ENCODE measurements at places on chromosomes 3 and 15.

DNA sequence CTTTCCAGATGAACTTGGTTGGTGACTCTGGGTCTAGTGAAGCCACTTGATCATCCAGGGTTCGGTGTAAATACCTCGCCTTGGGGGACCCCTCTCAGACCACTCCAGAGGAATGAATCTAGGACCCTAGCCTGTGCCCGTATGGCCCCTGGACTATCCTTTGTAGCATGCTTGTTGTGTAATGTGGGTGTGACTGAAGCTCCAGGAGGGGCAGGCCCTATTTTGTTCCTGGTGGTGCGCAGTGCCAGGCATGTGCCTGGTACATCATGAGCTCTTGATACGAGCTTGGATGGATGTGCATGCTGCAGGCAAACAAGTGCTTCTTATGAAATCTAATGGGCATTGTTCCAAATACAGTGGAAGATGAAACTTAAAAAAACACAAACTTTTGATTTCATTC, 82.8 kb downstream of the EBLN2 start:
- DNase-seq, result no peak

- DNase-seq, result peak; percentile 73
Measured at GRCh38 chr3:125186261-125186787, 26.2 kb downstream of the SLC12A8 start.

GRCh38 chr3:43647331-43648166, 25.7 kb upstream of the ANO10 start:
- DNase-seq, result no peak

DNA sequence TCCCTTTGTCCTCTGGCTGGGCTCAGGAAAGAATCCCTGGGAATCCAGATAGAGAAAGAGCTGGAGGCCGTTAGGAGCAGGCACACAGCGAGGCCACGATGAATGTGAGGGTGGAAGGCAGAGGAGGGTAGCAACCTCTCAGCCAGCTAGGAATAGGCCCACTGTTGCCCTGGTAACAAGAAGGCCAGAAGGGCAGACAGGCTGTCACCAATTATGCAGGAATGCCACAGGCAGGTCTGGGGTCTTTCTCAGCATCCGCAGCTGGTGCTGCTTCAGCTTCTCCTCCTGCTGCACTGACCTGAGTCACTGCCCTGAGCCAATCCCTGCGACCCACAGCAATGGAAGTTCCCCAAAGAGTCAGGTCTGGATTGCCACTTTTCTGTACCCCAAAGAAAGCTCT, 62.8 kb upstream of the C3orf80 start:
- DNase-seq, result no peak

DNA sequence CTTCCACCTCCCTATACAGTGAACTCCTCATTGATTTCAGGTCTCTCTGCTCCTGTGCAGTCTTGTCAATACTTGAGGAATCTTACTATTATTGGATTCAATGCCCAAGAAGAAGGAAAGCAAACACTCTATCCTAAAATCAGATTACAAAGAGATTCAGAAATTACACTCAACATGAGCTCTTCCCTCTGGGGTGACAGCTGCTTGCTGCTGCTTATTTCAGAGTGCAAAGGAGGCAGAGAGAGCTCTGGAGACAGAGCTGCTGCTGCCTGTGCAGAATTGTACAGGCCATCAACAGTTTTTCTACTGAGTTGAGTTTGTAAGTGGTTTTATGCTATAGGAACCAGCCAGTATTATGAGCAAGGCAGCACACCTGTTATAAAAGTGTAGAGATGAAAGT, 7.1 kb downstream of the RYR3 start:
- DNase-seq, result no peak

DNA sequence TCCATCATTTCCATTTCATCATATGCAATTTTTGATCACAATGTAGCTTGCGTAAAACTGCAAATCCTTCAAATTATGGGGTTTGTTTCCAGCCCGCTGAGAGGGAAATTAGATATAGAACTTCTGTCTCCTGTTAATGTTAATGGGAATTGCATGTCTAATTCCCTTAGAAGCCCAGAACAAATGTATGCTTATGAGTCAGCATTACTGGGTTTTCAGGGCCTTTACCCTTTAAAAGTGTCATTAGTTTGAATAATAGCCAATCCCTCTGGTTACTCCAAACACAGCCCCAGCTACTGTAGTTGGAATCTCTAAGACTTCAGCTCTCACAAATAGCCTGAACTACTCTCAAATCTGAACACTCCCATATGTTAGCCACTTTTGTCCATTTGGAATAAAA, 439.4 kb downstream of the C3orf38 start:
- DNase-seq, result no peak

- no peak for DNase-seq
Measured at GRCh38 chr3:177824190-177824786, 627.0 kb upstream of the TBL1XR1 start.

DNA sequence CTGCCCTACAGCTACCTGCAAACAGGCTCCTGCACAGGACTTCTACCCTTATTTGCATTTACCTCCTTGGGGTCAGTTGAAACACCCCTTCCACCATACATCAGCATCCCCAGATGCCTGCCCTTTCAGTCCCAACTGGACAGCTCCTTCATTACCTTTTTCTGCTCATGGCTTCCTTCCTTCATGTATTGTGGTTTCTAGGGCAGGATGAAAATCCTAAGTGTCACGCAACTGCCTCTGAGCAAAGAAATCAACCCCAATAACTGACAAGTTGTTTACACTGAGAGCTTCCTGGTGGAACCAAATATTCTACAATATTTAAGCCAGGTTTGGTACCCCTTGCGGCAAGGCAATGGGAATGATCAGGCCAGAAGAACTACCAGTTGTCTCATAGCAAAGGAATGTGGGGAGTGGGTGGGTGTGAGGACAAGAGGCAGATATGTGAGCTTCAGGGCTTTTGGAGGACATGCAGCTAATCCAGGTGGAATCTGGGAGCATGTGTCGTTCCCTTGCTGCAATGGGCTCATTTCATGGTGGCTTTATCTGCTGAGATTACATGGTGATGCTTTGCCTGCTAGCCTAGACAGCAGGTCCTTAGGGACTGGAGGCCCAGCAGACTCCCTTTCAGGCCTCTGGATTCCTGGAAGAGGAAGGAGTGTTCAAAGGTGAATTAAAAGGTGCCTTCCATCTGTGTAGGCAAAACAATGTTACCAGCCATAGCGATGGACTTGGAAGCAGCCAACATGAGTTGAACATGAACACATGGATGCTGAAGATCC, 34.9 kb downstream of the PPCDC start:
- DNase-seq, result no peak

DNA sequence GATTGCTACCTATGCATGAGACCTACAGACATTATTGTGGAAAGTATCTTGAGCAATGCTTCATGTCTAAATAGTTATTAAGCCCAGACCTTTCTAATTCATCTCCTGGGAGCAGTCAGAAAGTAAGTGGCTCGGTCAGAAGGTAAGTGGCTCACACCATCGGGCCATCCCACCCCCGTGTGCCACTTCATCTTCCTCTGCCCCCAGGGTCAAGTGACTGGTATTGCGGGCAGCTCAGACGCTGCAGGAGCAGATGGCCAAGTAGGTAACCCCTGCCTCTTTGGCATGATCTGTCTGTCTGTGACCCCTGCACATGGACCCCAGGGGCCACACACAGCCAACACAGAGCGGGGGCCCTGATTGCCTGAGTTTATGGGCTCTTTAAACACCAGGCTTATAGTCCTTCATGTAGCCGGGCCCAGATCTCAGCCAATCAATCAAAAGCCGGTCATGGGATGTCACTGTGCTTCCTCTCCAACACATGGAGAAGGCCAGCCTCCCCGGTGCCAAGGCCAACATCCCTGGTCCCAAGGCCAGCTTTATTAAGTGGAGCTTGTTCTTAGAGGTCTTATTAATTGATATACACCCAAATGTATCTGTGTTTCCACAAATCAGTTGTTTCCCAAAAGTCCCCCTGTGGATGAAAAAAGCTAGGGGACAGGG, 42.9 kb downstream of the LARP6 start:
- no peak for DNase-seq

GRCh38 chr3:107227091-107227490, 150.1 kb upstream of the CCDC54 start:
- no peak for DNase-seq

DNA sequence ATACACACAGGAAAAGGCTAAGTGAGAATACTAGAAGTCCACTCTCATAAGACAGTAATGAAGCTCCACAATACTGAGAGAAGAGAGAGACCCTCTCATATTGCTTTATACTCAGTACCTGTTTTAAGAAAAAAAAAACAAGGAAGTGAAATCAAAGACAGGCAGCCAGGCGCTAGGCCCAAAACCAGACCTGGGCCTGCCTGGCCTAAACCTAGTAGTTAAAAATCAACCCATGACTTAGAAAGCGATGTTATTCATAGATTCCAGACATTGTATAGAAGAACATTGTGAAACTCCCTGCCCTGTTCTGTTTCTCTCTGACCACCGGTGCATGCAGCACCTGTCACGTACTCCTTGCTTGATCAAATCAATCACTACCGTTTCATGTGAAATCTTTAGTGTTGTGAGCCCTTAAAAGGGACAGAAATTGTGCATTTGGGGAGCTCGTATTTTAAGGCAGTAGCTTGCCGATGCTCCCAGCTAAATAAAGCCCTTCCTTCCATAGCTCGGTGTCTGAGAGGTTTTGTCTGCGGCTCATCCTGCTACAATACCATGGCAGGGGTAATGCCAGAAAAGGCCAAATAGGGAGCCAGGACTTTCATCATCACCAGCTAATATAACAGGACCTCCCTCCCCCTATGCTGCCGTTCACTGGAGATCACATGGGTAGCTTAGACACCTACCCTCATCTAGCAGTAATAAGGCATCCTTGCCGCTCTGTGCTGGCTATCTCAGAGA, 1294.1 kb downstream of the NSUN3 start:
- peak; percentile 41 for DNase-seq

DNA sequence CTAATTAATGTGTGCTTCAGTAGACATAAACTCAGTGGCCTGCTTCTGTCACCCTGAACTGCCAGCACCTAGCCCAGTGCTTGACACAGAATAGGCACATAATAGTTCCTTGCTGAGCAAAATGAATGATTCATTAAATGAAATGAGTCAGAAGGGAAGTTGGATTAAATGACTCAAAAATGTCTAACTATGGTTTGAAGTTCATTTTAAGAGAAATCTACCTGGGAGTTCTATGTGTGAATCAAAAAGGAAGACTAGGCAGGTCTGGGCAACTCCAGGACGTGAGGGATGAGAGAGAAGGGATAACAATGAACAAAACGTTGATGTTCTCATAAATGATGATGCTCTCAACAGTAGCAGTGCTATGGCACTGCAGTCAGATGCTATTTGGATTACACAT, 175.0 kb downstream of the CFAP20DC start:
- DNase-seq, result peak; percentile 69

GRCh38 chr15:66843581-66843980, 141.5 kb downstream of the SMAD6 start:
- DNase-seq, result no peak

DNA sequence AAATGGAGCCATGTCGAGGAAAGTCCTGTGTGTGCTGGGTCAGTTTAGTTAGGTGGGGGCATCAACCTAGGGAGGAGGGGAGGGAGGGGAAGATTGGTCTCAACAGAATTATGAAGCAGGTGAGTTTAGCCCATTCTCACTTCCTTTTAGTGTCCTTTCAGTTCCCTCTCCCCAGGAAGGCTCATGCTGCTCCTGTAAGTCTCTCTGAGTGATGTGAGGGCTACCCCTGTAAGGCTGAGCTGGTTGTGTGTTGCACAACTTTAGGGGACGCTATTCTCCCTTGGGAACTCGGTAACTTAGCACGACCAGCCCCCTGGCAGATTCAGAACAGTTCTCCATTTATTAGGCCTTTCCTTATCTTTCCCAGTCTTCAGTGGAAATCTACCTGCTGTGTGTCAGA, 21.2 kb downstream of the IL5RA start:
- DNase-seq, result peak; percentile 79

GRCh38 chr15:69786136-69786701, 311.5 kb downstream of the TLE3 start:
- DNase-seq, result no peak

GRCh38 chr15:79093352-79093935, 2.9 kb upstream of the RASGRF1 start:
- no peak for DNase-seq

- no peak for DNase-seq
Measured at GRCh38 chr3:164094546-164094945, 983.8 kb downstream of the SI start.

DNA sequence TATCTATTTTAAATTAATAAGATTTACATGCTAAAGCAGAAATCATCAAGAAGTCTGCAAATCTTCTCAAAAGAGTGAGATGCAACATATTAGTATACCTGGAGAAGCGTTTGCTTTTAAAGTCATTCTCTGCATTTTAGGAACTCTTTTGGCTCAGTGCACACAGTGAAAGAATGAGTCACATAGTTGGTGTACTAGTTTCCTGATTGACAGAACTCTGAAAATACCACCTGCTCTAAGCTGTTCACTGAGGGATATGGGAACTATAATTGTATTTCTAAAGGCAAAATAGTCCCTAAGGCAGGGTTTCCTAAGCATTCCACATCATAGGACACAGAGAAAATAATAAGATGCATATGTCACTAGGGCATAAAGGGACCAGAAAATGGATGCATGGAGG, 838.5 kb downstream of the DIPK2A start:
- peak; percentile 62 for DNase-seq

DNA sequence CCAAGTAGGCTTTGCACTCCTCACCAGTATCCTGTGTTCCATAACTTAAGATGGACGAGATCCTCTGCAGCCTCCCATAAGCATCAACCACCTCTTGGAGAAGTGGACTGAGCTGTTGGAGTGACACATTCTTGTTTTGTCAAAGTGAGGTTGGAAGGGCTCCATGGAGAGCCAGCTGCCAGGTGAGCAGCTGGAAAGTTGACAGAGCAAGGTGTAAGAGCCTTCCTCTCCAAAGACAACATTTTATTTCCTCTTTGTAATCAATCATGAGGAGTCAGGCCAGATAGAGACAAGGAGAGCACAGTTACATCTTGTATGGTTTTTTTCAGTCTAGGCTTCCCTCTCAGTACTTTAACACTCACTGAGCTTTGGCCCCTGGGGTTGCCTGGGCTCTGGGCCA, 5.1 kb downstream of the ABI3BP start:
- DNase-seq, result no peak

DNA sequence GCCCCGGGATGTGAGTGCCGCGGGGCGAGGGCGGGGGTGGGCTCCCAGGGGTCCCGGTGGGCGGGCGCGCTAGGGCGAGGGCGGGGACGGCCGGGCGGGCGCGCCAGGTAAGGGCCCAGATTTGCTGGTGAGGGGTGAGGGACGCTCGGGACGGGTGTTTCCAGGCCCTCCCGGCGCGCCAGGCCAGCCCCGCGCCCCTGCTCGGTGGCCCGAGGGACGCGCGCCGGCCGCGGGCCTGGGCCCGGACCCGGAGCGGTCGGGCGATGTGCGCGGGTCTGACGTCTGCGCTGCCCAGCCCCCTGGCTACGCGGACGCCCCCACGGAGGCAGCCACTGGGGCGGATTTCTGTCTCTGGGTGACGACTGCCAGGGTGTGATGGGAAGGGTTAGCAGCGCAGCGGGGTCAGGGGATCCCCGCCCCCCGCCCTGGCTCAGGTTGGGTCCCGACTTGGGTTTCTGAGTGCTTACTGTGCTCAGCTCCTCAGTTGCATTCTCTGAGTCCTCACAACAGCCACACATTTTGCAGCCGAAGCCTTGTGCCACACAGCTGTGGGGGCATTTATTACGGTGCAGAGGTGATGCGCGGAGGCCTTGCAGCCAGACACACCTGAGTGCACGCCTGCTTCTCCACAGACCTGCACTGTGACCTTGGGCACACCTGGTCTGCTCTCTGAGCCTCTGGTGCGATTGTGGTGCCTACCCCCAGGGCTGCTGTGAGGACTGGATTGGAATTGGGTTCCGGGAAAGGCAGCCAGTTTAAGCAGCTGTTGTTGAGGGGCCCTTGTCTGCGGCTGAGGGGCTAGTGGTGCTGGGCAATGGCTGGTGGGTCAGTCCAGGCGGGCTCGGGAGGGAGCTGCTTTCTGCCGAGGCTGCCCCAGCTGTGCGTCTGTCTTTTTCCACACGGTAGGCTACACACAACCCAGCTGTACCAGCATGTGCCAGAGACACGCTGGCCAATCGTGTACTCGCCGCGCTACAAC, 523 bp downstream of the HDAC11 start:
- DNase-seq, result peak; percentile 11
